NCI-H524 treated with DMSO at 0.1 percent for 48 hours (cell line): ENCODE measurements at places on chromosomes 12 and 14.

GRCh38 chr12:28699029-28699428, 450.0 kb upstream of the FAR2 start:
- no peak for DNase-seq

- no peak for DNase-seq
Measured at GRCh38 chr12:121673013-121673511, 3.6 kb upstream of the MORN3 start.

- no peak for DNase-seq
Measured at GRCh38 chr12:107340898-107341297, 247.5 kb upstream of the CRY1 start.

GRCh38 chr14:29757711-29758233, 169.9 kb downstream of the PRKD1 start:
- DNase-seq, result no peak

DNA sequence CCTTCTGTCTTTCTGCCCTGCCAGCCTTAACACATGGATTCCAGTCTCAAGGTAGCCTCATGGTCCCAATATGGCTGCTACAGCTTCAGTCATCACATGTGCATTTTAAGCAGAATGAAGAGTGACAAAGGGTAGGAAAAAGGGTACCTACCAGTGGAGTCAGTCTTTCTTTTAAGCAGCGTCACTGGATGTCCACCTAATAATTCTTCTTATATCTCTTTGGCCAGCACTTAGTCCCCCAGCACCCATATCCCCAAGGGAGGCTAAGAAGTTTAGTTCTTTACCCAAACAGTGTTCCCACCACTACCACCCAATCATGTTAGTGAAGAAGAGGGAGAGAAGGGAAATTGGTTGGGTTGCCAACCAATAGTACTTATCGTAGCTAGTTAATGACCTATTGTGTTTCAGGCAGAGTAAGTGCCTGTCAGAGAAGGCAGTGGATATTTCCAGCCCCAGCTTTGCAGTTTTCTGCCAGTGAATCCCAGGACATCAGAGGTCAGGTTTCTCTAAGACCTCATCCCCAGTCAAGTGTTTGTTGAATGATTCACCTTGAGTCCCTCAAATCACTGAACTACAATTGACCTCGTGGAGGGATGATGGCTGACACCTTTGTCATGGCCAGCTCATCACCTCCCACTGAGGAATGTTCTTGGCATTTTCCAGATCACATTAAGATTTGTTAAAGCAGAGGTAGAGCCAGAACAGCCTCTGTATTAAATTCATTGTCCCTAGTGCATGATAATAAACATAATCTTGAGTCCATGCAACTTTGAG, 250.9 kb upstream of the CRY1 start:
- no peak for DNase-seq

DNA sequence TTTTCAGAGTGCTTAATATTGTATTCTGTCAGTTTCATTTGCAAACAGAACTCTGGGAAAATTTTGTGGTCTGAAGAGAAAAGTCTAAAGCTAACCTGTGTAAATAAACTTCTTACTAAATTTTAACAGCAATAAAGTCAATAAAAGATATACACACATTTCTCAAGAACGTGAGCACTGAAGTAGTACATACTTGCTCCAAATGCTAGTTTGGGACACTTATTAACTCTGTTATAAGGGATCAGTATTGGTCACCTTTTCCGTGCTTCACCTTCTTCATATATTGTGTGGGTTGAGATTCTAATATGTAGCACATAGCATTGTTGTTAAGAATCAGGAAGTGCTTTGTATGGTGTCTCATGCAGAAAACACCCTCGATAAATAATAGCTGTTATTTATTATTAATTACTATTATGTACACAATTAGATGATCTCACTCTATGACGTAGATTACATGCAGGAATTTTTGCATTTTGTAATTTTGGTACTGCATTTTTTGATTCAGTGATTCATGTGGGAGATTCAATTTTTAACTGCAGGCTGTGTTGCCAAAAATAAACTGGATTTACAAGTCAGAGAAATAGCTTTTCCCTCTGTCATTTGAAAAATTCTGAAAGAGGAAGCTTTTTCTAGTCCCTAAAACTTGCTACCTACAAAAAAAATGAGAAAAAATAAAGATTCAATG, 300.9 kb downstream of the ACSS3 start:
- DNase-seq, result no peak

- DNase-seq, result no peak
Measured at GRCh38 chr12:76186131-76186906, 101.8 kb upstream of the NAP1L1 start.

GRCh38 chr12:22626406-22626805, 1.4 kb downstream of the ETNK1 start:
- no peak for DNase-seq

DNA sequence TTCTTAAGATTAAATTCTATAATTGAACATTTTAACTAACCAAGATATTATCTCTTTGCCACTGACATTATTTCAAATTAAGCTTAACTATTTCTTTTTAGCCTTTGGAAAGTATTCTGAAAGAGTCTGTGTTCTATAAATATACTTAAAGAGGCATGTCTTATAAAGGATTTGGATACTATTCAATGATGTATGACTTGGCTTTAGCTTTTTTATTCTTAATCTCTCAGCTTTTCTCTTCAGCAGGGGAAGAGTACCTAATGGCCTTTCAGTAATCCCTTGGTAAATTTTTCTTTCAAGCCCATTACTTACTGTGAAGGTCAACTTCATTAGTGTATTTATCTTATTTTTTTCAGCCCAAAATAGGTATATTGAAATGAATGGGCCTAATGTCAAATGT, 113.8 kb downstream of the LRRK2 start:
- no peak for DNase-seq

DNA sequence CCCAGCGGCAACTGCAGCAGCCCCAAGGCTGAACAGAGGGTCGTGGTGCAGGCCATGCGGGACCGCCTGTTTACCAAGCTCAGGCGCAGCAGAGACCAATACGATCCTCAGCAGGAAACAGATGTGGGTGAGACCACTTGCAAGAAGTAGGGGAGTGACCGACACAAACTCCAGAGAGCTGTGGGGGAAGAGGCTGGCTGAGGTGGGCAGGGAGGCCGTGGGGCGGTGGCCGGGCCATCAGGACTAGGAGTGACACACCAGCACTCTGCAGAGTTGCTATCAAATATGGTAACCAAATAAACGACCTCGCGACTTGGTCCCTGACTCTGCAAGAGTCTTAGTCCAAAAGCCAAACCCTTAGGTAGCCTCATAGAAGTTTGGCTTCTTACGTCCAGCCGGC, 30.6 kb downstream of the AMN start:
- no peak for DNase-seq

DNA sequence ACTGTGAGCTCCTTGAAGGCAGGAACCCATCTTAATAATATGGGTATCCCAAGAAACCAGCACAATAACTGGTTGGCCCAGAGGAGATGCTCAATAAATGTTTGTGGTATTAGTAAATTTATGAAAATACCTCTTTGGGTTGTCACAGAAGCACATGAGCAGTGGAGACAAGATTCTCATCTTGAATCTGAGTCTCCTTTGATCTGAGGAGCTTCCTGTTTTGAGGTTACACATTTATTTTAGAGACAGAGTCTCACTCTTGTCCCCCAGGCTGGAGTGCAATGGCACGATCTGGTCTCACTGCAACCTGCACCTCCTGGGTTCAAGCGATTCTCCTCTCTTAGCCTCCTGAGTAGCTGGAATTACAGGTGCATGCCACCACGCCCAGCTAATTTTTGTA, 247.4 kb downstream of the NRXN3 start:
- DNase-seq, result no peak

DNA sequence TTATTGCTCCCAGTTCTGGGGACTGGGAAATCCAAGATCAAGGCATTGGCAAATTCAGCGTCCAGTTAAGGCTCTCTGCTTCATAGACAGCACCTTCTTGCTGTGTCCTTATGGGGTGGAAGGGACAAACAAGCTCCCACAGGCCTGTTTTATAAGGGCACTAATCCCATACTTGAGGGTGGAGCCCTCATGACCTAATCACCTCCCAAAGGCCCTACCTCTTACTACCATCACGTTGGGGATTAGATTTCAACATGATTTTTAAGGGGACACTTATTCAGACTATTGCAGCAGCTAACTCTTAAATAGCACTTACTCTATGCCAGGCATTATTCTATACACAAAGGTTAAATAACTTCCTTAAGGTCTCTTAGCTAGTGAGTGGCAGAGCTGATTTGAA, 17.3 kb downstream of the TOGARAM1 start:
- DNase-seq, result no peak

GRCh38 chr14:103308717-103309616, 25.1 kb upstream of the EIF5 start:
- no peak for DNase-seq

- DNase-seq, result no peak
Measured at GRCh38 chr12:41293011-41293410, 104.9 kb downstream of the PDZRN4 start.

DNA sequence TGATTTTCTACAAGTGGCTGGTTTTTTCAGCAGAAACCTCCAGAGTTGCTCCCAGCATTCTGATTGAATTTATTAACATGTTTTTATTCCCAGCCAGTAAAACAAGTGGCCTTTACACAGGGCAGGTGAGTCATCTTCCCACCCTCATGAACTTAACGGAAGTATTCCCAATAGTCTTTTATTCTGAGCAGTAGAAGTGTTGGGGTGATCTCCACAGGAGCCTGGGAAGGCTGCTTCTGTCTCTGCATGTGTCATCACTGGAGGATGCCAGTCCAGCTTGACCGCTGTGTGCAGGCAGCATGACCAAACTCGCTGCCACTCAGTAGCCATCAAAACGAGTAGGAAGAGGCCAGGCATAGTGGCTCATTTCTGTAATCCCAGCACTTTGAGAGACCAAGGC, 13.4 kb upstream of the DNAH10 start:
- DNase-seq, result no peak

- DNase-seq, result no peak
Measured at GRCh38 chr12:118680356-118680963, 300.9 kb upstream of the SRRM4 start.

DNA sequence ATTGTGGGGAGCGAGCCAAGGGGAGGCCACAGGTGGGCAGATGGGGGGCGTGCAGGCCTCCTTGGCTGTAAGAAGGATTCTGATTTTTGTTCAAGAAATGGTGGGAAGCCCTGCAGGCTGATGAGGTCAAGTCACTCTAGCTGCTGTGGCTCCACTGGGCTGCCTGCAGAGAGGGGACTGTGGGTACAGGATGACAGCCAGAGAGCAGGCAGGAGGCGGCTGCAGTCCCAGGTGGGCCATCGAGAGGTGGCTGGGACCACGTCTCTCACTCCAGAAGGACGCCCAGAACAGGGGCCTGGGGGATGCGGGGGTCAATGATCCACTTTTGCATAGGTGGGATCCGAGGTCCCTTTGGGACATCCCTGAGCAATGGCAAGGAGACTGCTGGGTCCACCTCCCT, 9.1 kb downstream of the NCOR2 start:
- no peak for DNase-seq

DNA sequence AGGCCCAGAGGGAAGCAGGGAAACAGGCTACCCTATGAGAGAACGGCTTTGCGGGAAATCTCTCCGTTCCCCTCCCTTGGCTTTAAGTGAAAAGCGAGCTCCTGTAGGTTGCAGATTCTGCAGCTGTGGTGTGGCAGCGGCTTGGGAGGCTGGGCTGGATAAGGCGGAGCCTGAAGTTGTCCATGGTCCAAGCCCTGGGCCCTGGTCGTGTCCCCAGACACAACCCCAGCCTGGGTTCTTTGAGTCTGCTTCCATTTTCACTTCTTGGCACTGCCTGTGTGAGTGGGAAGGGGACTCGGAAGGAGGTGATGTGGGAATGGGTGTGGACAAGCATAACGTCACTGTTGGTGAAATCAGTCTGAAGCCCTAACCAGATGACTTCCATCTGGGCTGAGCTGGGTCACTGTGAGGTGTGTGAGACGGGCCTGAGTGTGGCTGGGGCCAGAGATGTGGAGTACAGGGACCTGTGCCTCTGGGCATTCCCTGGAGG, 43.0 kb upstream of the CTDSP2 start:
- DNase-seq, result no peak

- peak; percentile 23 for DNase-seq
Measured at GRCh38 chr12:95218150-95219133, 835 bp downstream of the VEZT start.

- no peak for DNase-seq
Measured at GRCh38 chr12:88141425-88141773, 489 bp downstream of the CEP290 start.

DNA sequence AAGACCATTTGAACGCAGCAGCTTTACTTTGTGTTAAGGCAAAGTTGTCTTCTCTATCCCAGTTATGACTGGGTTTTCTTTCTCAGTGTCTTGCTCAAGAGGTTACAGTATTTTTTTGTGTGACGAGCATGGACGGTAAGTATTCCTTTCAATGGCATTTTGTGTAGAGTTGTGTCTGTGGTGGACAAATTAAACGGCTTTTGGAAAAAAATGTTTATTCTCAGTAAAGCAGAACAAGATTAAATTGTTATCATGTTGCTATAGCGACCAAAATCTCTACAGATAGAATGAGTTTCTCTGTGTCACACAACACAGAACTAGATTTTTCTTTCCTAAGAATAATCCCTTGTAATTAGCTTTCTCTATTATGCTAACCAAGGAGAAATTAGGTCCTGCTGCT, 417.1 kb downstream of the AEBP2 start:
- DNase-seq, result no peak

GRCh38 chr12:22535478-22535877, 8.9 kb downstream of the C2CD5 start:
- no peak for DNase-seq

DNA sequence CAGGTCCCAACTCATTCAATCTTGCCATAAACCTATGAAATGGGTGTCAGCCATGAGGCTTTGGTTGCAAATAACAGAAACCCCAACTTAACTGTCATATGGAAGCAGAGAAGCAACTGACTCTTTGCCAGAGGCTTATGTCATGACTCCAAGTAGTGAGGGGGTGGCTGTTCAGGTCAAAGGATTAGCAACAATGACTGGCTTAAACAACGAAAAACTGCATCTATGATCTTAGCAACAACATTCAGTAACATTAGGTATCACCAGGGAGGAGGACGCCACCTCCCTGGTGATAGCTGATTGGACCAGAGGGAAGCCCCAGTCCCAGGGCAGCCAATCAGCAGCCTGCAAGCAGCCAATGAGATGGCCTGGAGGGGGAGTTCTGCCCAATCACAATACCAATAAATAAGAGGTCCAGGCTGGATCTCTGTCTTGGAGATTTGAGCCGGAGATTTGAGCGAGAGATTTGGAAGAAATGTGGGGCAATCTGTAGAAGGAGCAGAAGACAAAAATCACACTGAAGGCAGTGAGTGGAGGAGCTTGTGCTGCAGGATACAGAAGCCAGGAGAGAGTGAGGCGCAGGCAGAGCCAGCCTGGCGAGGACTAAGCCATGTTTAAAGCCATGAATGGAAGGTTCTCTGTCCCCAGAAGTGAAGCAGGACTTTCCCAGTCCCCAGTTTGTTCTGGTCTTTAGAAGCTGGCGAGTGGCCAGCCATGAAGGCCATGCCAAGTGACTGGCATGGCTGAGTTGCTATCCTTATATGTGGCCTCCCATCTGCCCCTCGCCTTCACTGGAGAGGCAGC, 93.3 kb downstream of the CALM1 start:
- DNase-seq, result no peak

GRCh38 chr12:31370531-31371255, 44.7 kb upstream of the SINHCAF start:
- DNase-seq, result no peak

- no peak for DNase-seq
Measured at GRCh38 chr14:87879389-87879788, 113.6 kb downstream of the GALC start.

GRCh38 chr12:66563220-66563619, 115.7 kb downstream of the GRIP1 start:
- DNase-seq, result no peak

GRCh38 chr14:61563162-61563511, 132.2 kb upstream of the HIF1A start:
- DNase-seq, result no peak

GRCh38 chr14:33646692-33647260, 304.1 kb downstream of the EGLN3 start:
- DNase-seq, result no peak

GRCh38 chr12:54019091-54019811, 9.0 kb upstream of the HOXC6 start:
- DNase-seq, result no peak
